CD4-positive, alpha-beta T cell treated with Interleukin-17A for 4 hours (primary cell): ENCODE measurements at places on chromosomes 4 and X.

- DNase-seq = peak; percentile 43
Measured at GRCh38 chrX:136616987-136617685, 30.8 kb upstream of the CD40LG start.

GRCh38 chrX:6291444-6291843 lies 62.8 kb upstream of the NLGN4X start:
- DNase-seq = no peak

DNA sequence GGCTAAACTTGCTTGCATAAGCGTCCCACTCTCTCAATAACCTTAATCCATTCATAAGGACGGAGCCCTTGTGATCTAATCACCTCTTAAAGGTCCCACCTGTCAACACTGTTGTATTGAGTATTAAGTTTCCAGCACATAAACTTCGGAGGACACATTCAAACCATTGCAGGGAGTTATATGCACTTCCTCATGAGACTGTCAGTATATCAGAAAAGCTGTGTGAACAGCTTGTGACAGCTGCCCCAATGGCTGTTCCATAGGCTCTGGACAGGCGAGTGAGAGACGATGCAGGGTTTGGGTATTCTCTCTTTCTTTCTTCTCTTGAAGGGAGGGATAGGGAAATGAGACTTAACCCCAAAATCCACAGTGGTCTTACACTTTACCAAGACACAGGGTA lies 64.2 kb upstream of the RPL34 start:
- no peak for DNase-seq

GRCh38 chr4:38687571-38688011 lies 23.6 kb downstream of the KLF3 start:
- peak; percentile 43 for DNase-seq

DNA sequence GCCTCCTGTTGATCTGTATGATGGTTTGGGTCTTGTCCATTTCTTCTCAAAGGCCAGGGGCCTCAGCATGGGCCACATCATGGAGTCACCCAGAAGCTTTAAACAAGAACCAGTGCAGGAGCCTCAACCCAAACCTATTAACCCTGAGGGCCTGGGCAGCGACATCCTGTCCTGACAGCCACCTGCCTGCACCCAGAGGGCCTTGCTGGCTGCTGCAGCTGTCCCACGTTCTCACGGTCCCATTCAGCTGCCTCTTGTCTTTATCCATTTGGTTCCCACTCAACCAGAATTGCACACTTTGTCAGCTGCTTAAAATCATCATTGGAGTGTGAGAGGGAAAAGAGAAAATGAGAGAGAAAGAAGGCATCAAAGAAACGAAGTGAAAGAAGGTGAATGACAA lies 21.6 kb downstream of the C4orf50 start:
- no peak for DNase-seq

GRCh38 chr4:126718136-126718535 lies 914.6 kb upstream of the INTU start:
- no peak for DNase-seq

DNA sequence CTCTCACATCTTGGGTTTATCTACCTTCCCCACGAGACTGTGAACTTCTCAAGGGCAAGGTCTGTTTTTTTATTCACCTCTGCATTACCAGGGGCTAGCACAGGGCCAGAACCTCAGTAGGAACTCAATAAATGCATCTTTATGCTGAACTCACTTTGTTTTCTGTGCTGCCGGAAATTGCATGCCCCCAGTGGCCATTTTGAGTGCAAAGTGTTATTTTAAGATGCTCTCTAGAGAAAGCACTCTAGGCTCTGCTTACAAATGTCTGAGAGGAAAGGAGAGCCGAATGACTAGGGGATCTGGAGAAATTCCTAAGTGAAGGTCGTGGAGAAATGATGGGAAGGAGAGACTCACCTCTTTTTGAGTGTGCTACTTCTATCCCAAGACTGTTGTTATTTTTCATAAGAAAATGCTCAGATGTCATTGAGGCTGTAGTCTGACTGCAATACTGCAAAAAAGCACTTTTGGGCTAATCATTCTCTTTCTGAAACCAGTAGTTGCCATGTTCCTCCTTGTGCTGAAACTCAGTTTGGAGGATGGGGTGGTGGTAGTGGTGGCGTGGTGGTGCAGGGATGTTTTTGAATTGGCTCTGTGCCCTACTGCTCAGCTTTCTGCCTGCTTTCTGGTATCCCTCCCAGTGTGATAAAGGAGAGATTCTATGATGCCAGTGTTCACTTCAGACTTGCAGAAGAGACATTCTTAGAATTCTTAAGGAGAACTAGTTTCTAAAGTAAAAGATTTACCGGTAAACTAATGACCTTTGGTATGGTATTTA lies 41.3 kb downstream of the DOCK11 start:
- DNase-seq = peak; percentile 59

DNA sequence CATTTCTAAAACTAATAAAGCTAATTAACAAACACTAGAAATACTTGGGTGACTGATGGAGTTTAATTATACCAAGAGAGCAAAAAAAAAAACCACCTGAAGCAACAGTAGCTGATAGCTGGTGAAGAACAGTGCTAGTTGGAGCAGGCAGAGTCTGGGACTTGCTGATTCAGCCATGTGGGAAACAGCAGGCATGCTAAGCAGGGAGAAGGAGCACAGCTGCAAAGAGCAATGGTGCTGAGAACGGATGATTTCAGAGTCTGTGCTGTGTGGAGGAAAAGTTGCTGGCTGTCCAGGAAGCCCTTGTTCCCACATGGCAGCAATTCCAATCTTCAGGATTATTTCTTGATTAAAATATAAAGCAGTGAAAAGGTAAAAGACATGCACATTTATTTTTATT lies 68.8 kb downstream of the NPY1R start:
- no peak for DNase-seq

DNA sequence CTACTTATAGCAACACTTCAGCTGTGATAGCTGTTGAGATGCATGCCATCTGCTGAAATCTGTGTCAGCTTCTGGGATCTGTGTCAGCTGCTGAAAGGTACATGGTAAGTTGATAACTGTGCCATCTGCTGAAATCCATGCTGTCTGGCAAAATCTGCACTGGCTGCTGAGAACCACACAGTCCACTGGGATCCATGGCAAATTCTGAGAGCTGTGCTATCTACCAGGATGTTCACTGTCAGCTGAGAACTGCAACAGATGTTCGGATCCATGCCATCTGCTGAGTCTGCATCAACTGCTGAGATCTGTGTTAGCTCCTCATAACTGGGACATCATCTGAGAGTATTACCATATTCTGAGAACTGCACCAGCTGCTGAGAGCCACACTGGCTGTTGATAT lies 430.5 kb upstream of the POU3F4 start:
- DNase-seq = no peak

DNA sequence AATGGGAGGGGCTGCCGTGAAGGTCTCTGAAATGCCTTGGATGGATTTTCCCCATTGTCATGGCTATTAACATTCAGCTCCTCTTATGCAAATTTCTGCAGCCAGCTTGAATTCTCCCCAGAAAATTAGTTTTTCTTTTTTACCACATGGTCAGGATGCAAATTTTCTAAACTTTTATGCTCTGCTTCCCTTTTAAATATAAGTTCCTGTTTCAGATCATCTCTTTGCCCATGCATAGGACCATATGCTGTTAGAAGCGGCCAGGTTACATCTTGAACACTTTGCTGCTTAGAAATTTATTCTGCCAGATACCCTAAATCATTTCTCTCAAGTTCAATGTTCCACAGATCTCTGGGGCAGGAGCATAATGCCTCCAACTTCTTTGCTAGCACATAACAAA lies 13.8 kb upstream of the CLDN34 start:
- no peak for DNase-seq

- no peak for DNase-seq
Measured at GRCh38 chr4:37634180-37634579, 52.0 kb downstream of the RELL1 start.

DNA sequence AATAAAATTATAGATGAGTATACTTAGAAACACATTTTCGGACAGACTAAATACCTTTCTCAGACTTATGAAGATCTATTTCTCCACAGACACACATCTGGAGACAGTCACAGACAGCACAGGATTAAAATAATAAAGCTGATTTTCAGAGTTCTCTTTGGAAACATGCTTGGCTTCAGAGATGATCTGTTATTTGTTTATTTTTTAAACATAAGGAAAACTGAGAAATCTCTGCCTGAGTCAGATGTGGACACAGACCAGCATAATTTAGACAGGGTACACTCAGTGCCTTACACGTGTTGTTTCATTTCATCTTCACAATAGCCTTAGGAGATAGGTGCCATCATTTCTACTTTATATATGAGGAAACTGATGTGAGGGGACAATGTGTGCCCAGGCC lies 92.1 kb downstream of the SLC9A7 start:
- no peak for DNase-seq

DNA sequence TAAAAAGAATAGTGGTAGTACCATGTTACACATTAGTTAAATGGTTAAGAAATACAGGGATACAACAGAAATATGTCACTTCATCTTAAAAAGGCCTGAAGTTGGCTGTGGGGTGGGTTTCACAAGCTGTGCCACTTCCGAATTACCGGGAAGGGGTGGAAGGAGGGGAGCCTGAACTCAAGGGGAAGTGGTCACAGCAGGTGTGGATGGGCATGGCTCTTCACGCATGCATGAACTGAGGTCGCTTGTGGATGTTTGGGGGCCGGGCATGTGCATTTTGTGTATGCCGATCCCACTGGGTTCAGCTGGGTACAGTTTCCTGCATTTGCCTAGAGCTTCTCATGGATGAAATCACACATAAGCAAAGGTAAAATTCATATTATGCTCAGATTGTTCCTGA lies 64.9 kb downstream of the CLCN4 start:
- no peak for DNase-seq

DNA sequence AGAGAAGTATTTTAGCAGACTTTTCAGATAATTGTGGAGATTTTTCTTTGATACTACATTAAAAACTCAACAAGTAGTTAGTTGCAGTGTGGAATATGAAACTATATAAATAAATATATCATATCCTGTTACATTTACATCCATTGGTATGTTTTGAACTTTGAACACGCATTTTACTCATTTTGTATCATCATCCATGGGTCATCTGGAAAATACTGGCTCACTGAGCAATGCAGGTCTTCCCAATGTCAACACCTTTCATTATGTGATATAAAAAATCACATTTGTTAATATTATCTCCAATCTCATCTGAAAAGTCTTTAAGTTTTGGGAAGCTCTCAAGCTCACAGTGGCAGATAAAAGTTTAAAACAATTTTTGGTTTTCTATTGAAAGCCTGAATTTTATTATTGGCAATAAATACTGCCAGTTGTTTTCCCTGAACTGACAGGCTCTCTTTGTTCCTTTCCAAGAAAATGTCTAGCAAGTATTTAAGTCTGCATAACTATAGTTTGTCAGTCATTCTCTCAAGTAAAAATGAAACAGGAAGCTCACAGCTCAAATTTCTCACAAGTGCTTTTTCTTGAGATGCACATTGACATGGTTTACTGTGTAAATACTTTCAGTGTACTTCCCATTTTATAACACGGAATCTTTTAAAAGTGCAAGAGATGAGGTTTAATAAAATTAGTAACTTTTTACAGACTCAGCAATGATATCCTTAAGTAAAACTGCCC lies 183.5 kb upstream of the GPC4 start:
- no peak for DNase-seq

DNA sequence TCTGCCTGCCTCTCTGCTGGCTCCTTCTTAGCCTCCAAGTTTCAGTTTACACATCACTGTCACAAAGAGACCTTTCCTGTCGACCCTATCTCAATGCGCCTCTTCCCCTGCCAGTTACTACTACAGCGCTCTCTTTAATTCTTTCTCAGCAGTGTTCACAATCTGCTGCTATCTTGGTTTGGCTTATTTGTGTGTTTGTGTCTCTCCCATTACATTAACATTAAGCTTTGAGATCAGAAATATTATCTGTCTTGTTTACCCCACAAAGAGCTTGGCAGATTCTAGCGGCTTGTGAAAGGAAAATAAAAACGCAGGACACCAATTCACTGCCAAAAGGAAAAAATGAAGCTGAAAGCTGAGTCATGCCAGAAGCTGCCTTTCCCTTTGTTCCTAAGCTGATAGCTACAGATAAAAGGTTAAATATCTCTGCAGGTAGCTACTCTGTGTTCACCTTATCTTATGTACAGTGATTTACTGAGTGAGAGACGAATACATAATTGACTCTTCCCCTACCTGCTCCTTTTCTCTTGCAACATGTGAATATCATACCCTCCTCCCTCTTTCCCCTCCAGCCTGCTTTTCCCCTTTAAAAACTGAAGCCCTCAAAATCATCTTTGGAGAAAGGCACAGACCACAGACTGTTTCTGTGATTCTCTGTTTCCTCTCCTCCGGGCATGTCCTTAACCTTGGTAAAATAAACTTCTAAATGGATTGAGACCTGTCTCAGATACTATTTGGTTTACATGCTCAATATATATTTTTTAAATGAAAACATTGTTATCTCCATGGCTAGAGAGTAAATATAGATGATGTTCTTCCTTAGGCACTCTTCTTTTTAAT lies 19.3 kb upstream of the SLC9A7 start:
- no peak for DNase-seq

- no peak for DNase-seq
Measured at GRCh38 chr4:41982716-41983115, 1.2 kb downstream of the DCAF4L1 start.

- no peak for DNase-seq
Measured at GRCh38 chr4:93179044-93179443, 649.5 kb upstream of the ATOH1 start.

- DNase-seq = peak; percentile 86
Measured at GRCh38 chrX:47384502-47384901, 14.1 kb downstream of the ZNF157 start.

- DNase-seq = no peak
Measured at GRCh38 chr4:121784975-121785374, 16.1 kb upstream of the EXOSC9 start.

GRCh38 chr4:12723849-12724447 lies 760.2 kb downstream of the RAB28 start:
- DNase-seq = no peak

DNA sequence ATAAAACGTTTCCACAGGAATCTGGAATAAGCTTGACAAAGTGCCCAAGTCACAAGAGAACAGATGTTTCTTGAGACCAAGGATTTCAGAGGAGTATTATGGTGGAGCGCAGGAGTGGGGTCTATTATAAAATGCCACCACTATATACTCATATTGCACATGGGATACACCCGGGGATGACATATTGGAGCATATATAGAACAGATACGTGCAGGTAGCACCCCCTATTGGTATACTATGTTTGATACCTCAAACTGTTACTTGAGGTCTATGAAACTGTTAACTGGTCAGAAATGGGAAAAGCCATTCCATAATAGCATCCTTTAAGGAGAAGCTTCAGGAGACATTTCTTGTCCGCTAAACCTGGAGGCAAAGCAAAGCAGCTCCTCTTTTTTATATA lies 86.0 kb downstream of the PCYT1B start:
- DNase-seq = no peak

GRCh38 chr4:30103455-30103854 lies 616.7 kb upstream of the PCDH7 start:
- DNase-seq = no peak

- DNase-seq = no peak
Measured at GRCh38 chr4:154731756-154732155, 12.0 kb upstream of the LRAT start.

DNA sequence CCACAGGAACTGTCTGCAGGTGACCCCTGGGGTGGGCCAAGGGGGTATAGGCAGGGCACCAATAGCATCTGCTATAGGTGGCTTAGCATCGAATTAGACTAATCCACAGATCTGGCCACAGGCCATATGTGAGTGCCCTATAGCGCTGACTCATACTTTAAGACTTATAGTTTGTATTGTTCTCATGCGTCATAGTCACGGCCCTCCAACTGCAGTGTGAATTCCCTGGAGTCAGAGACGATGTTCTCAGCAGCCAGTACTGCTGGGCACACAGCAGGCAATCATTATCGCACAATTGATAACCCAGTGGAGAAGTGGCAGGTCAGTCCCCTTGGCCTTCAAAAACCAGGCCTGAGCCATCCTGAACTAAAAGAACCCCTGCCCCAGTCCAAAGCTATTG lies 58.1 kb downstream of the ADGRG2 start:
- DNase-seq = no peak
